ENCODE measurements at places on chromosomes 7 and 10.

DNA sequence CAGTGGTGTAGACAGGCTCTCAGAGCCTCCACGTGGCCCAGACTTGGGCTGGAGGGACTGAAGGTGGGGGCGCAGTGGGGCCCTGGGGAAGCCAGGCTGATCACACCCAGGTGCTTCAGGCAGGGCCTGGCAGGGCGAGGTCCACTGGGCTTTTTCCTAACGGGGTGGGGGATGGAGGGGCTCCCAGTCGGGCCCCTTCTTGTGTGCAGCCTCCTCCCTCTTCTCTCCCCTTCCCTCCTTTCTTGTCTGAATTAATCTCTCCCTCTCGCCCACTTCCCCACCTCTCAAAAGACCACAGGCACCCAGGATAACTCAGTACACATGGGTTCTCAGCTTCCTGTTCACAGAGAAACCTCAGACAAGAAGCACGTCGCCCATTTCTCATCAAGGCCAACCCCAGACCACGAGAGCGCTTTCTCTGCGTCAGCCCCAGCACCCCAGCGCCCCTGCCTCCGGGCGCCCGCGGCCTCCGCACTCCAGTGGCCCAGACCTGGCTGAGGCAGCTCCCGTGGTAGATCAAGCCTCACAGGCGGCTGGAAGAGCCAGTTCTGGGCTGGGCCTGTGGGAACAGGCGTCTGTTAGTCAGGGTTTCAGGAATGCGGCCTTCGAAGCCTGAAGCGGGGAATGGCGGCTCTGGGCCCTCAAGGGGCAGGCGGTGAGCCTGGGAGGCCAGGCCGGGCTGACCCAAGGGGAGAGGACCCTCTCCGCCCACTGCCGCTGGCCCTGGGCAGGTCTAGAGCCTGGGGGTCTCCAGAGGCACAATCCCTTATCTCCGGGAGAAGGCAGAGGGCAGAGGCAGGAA lies 50.6 kb downstream of the PWWP2B start:
- DNase-seq: peak; percentile 76

- no peak for DNase-seq
Measured at GRCh38 chr7:26368542-26368941, 76.9 kb downstream of the SNX10 start.

- no peak for DNase-seq
Measured at GRCh38 chr7:99623702-99624447, 7.1 kb downstream of the ZSCAN25 start.

DNA sequence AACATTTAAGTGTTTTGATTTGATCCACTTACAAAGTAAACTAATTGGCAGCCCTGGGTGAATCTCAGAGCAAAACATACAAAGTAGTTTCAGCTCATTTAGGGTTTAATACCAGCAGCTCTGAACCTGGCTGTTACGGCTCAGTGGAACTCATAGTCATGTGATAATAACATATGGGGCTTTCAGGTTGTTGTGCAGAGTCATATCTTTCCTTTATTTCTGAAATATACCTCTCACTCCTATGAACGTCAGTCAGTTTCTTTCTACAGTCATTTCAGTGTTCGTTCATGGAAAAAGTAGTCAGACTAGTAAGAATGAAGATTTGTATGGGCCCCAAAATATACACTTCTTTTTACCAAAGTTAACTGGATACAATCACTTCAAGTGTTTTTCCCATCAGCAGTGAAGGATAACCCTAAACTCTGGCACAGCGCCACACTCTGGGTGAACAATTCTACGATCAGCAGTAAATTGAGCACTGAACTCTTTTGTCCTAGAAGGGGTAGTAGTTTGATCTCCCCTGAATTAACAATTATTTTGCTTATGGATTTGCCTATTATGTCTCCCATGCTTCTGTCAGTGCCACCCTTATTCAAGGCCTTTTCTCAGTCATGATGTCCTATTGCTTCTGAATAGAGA lies 218.6 kb downstream of the THSD7A start:
- DNase-seq: no peak

DNA sequence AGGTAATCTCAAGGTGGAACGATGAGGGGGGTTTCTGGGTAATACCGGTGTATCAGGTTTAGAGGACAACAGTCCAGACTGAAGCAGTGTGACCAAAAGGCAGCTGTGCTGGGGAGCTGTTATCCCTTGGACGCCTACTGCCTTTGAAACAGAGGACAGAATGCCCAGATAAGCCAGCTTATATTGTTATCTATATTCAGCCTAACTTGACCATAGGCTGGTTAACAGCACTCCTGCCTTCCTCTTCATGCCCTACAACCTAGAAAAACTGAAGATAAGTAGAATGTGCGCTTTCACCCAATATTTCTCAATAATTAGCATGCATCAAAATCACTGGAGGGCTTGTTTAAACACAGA lies 44.9 kb downstream of the IL6 start:
- DNase-seq: no peak

GRCh38 chr10:102753718-102754117 lies 10.0 kb downstream of the WBP1L start:
- no peak for DNase-seq

DNA sequence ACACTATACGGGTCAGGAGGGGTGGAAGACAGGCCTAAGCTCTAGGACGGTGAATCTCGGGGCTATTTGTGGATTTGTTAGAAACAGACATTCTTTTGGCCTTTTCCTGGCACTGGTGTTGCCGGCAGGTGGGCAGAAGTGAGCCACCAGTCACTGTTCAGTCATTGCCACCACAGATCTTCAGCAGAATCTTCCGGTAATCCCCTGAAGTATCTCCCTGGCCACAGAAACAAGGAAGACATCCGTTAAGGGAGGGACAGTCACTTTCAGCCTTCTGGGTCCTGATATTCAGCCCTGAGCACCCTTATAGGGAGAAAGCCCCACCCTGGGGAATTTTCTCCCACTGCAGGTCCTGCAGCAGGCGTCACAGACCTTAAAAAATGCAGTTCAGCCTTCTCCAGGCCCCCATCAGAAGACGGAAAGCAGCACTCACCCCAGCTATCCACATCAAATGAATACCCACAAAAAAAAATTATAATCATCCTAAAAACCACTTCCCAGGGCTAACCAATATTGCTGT lies 23.2 kb downstream of the PLAC9 start:
- no peak for DNase-seq

DNA sequence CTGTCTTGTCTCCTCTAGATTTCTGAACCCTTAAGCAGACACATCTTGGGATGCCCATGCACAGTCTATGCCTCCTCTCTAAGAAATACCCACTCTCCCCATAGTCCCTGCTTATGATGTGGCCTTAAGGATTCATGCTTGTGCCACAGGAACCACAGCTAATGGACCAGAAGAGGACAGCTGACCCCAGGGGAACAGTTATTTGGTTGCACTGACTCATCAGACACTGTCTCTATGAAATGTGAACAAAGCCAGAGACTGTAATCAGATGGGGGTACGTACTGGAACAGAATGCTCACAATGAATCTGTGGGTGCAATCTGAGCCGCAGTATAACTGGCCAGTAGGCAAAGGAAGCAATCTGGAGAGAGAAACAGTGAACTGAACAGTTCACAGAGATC lies 121.9 kb downstream of the USP6NL start:
- DNase-seq: no peak

- DNase-seq: no peak
Measured at GRCh38 chr10:112953174-112954159, 3.4 kb downstream of the TCF7L2 start.

DNA sequence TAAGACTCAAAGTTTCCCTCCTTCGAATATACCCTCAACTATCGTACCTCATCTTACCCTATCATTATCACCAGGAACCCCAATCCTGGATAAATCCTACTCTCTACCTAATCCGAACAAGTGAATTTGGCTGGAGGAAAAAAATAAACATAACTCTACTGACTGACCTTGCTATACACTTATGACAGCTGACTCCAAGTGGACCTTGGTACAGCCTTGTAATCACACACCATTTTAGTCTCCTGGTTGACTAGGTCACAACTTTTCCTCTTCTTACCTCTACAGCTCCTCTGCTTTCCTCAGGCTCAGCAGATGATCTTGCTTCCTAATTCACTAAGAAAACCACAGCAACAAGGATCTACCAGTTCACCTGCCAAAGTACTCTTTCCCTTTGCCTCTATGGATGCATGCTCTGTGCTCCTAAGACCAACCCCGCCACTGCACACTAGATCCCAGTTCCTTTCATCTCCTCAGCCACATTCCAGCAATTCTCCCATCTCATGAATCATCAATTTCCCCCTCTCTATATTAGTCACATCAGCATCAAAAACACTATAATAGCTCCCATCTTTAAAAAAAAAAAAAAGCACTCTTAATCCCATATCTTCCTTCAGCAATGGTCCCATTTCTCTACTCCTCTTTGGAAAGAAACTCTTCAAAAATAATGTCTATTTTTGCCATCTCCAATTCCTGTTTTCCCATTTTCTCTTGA lies 35.5 kb downstream of the COA1 start:
- DNase-seq: no peak

DNA sequence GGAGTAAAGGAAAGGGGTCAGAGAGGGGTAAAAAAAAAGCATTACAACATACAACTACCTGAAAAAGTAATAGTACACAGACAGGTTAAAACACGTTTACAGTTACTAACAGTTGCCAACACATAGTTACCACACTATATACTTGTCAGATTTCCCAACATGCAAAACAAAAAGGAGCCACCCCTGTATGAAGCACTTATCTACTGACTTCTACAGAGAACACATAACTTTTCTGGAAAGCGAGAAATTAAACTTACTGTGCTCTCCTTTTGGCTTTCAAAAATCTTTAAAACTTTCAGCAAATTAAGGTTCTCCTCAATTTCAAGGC lies 2.1 kb downstream of the ABI1 start:
- no peak for DNase-seq

DNA sequence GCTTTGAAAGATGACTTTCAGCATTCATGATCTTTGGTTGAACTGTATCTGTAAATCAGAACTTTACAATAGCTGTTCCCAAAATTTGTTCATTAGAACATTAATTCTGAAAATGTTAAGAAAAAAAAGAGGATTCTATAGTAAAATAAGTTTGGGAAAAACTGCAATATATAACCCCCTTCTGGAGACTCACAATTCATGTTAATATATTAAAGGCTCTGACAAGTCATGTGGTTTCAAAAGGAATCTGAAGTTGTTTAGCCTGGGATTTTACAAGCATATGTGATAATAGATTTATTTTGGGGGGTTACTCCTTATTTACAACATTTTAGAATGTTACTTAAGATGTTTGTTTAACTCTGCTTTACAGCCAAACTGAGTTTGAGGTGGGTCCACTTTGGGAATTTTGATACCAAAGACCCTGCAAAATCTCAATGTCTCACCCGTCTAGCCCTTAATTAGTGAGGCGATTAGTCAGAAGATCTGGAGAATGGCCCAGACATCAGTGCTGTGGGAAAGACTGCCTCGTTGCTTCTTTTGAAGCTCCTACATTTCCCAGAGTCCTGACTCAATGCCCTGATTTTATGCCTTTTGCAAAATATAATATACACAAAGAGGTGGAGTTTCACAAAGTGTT lies 40.0 kb downstream of the CDK1 start:
- DNase-seq: no peak

DNA sequence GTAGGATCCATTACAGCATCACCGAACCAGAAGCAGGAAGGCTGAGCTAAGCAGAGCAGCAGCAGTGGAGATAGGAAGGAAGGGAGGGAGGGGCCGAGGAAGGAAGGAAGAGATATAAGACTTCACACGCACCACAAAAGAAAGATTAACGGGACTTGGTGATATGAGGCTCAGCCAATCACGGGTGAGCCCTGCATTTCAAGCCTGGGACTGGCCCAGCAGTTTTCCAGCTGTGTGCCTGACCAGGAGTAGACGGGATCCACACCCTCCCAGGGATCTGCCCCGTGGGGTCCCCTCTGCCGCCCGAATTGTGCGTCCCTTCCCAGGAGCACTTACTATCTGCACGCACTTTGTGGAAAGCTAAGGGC lies 16.2 kb downstream of the ATG9B start:
- DNase-seq: no peak

- DNase-seq: no peak
Measured at GRCh38 chr7:50449501-50449880, 659 bp downstream of the FIGNL1 start.

- no peak for DNase-seq
Measured at GRCh38 chr10:123013456-123014419, 4.9 kb downstream of the ACADSB start.

DNA sequence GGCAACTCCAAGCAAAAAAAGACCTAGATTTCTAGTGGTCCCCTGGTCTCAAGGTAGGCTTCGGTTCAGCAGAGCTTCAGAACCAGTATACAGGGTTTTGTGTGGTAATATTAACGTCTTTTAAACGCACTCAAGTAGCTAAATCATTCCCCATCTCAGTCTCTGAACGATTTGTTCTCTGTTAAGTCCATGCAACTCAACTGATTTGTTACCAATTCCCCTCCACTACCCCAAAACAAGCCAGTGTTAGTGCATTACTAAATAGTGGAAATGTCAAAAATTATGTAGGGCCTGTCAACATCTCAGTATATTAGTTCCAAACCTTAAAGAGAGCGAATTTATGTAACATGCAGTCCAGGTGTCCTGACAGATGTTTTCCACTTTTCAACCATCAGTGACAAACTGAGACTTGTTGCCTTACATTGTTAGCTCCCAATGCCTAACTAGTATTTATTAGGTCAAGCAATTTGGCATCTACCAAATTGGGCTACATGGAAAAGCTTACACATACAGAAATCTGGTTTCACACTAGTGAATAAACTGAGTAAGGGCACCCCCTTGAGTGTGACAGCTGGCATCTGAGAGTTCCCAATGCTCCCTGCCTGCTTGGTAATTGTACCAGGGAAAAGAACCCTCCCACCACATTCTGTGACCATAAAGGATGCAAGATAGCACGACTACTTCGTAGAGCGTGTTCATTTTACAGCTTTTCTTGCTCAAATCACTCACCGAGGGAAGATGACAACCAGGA lies 12.2 kb downstream of the HNRNPA2B1 start:
- DNase-seq: no peak

GRCh38 chr10:93462371-93462770 lies 19.8 kb downstream of the MYOF start:
- DNase-seq: no peak

GRCh38 chr10:9291081-9291480 lies 1236.6 kb downstream of the GATA3 start:
- no peak for DNase-seq

All from activated gamma-delta T cell (primary cell).